ENCODE measurements at places on chromosomes 11 and 22.

GRCh38 chr22:39612811-39613548 lies 42.4 kb downstream of the CACNA1I start:
- no peak for DNase-seq

- DNase-seq: no peak
Observed at GRCh38 chr11:110242746-110243145, 53.7 kb downstream of the RDX start.

DNA sequence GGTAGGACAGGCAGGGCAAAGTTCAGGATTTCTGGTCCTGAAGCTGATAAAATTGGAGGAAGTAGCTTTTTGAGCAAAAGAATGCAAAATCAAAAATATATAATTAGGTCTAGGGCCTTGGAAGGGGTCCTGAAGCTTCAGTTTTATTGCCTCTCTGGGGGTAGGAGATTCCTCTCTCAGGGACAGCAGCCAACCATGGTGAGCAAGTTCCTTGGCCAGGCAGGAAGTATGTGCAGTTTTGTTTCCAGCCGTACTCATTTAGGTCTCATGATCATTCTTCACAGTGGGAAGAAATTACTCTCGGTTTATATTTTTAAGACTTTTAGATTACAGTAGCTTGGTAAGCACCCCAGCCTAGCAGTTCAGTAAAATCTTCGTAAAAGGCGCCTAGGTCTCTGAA lies 2.9 kb upstream of the RAB38 start:
- DNase-seq: peak; percentile 57

GRCh38 chr11:6686006-6686405 lies 2.9 kb upstream of the MRPL17 start:
- DNase-seq: no peak

DNA sequence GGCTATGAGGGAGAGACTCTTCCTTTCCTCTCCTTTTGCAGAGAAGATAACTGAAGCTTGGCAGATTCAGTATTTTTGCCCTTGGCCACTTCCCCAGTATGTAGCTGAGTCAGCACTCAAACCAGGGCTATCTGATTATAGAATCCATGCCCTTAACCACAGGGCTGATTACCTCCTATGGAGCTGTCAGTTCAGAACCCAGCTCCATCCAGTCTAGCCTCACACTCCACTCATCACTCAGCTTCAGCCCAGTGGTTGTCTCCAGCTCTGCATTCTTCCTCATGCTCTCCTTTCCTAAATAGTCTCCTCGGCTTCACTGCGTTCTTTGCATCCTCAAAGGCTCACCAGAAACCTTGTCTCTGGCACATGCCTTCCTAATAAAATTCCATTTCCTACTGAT lies 151.6 kb upstream of the BLID start:
- DNase-seq: peak; percentile 26

- DNase-seq: peak; percentile 47
Observed at GRCh38 chr22:38766076-38766777, 10.4 kb upstream of the SUN2 start.

DNA sequence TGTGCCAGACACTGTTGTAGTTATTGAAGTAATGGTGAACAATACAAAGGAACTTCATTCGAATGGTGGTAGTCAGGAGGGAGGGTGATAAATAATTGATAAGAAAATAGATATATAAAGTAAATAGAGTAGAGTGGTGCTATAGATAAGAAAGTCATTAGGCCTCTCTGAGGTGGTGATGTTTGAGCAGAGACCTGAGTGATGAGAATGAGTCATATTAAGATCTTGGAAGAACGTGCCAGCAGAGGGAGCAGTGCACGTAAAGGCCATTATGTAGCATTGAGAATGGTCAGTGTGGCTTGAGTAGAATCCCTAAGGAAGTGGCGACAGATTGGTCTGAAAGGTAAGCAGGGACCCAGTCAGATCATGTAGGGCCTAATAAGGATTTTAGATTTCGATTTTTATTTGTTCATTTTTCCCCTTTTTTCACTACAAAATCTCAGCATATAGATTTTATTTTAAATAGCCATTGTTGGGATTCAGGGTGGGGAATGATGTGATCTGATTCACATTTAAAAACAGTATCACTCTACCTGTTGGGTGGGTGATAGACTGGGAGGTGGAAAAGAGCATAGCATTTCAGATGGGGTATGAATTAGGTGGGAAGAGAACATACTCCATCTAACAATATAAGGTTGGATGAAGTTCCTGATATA lies 44.7 kb downstream of the CCDC90B start:
- peak; percentile 72 for DNase-seq

- no peak for DNase-seq
Observed at GRCh38 chr22:40325315-40325714, 21.0 kb upstream of the ADSL start.

GRCh38 chr11:109209572-109209971 lies 212.4 kb upstream of the C11orf87 start:
- DNase-seq: no peak

GRCh38 chr11:67146516-67147226 lies 27.6 kb downstream of the KDM2A start:
- DNase-seq: no peak

- no peak for DNase-seq
Observed at GRCh38 chr11:76778874-76779273, 4.3 kb upstream of the TSKU start.

DNA sequence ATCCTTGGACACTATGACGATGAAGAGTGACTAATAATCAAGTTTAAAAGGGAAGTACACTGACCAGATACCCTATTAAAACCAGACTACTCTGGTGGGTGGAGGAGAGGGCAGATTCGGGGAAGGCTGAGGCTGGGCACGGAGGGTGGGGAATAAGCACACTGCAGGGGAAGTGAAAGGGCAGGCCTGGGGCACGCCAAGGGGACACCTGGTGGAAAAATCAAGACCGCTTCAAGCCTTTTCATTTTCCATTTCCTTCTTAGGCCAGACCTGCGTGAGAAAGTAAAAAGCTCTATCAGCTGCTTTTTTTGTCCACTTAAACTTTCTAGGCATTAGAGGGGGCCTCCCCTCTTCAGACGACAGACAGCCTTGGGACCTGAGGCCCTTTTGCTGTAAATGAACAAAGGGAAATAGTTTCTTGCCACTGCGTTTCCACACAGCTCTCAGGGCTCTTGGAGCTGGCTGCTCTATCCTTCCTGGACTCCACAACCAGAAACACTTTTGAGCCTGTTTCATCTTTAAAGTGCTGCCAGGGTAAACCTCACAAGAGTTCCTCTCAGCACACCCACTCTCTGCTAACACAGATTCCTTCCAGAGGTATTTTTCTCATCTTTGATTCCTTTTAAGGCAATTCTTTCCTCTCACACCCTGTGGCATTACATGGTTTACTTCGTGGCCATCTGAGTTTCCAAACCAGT lies 25.0 kb upstream of the SERPIND1 start:
- DNase-seq: peak; percentile 63

GRCh38 chr22:42648368-42649245 lies 585 bp downstream of the CYB5R3 start:
- peak; percentile 37 for DNase-seq

GRCh38 chr11:10532526-10532925 lies 8.5 kb downstream of the RNF141 start:
- no peak for DNase-seq

DNA sequence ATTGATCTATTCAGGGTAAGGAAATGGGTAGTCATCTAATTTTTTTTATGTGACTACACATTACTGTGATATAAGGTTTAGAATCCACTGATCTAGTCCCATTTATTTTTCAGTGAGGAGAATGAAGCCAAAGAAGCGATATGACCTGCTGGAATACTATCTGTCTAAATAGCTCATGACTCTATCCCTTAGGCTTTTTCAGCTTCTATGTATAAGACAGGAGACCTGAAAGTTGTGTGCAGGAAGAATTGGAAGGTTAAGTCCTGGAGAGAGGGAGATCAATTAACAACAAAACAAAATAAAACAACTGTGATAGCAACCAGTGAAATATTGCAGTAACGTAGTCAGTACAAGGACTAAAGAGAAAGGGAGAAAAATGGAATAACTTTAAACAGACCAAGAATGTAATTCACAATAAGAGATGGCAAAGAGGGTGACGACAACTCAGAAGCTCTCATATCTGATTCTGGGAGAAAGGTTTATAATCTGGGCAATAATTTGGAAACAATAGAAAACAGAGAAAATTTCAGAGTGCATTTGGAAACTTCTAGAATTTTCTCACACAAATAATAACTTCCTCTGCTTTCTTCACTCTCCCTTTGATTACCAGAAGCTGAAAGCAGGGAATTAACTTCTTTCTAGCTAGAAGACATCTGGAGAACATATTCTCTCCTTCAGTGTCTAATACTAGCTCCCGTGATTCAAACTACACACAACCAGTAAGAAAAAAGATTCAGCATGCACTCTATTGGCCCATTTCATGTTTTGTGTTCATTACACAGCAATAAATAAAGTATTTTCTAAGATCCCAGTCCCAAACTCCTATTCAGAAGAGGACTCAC lies 19.2 kb upstream of the CASP12 start:
- no peak for DNase-seq

DNA sequence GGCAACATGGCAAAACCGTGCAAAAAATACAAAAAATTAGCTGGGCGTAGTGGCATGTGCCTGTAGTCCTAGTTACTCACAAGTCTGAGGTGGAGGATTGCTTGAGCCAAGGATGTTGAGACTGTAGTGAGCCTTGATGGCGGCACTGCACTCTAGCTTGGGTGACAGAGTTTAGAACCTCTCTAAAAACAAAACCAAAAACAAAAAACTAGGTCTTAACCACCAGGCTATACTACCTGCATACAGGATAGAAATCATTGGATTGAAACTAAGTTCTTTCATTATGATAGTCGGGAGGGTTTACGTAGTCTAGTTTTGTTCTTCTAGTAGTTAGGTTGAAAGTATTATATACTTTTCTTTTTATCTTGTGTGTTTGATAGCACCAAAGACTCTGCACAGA lies 5.8 kb downstream of the RNF214 start:
- no peak for DNase-seq

GRCh38 chr22:46121079-46121478 lies 29.2 kb upstream of the PPARA start:
- no peak for DNase-seq

- DNase-seq: no peak
Observed at GRCh38 chr11:75279273-75279672, 38.7 kb downstream of the TPBGL start.

DNA sequence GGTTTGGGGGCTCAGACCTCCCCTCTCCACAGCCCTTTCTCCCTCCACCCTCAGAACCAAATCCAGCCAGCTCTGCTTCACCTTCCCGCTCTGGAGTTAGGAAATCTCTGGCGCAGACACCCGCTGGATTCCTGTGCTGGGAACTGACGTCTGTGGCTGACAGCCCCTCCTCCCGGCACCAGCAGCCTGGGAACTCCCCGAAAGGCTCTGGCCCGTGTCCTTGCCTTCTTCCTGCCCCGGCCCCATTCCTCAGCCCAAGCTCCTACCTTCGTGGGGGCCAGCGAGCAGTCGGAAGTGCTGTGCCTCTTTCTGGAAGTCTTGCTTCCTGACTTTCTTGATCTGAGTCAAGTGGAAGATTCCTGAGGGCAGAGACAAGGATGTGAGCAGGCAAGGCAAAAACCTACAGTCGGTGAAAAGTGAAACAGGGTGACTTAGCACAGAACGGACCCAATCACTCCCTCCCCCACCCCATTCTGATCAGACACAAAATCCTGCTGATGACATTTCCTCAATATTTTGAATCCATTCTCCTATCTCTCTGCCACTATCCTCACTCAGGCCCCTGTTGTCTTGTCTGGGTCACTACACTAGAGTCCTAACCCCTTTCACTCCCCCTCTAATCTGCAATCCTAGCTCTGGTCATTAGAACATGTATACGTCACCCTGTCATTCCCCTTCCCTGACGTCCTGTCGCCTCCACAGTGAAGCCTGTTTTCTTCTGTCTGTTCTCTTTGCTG lies 34.1 kb downstream of the CHRDL2 start:
- peak; percentile 74 for DNase-seq

GRCh38 chr11:74397501-74398243 lies 561 bp downstream of the PGM2L1 start:
- peak; percentile 68 for DNase-seq

DNA sequence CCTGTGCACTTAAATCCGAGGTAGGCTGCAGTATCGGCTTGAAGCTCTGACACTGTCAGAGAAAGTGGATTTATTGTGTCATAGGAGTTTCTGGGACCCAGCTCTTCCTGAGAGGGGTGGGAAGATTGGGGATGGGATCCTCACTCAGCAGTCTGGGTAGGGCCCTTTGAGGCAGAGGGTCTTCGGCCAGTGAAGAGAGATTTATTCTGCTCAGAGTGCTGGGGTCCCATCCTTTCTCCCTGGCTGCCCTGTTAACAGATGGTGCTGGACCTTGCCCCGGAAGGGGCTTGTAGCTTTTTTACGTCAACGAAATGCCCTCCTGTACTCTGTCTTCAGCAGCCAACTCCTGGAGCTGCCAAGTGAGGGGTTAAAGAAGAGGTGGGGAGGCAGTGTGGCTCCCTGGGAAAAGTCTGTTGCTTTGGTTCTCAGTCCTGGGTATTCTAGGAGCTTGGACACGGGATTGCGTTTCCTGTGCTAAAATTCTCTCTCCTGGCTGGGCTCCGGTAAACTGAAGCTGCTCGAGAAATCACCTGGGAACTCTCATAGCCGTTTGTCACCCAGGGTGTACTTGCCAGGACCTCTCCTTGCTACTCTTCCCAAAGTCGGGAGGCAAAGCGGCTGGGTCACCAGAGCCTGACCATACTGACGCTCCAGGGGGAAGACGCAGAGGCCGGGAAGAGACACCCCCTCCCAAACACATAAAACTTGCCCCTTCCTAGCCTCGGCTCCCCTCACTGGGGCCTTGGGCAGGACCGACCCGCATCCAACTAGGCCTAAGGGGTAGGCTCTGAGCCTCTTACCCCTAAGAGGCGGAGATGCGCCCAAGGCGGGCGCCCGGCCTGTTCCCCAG lies 806 bp upstream of the SMDT1 start:
- DNase-seq: peak; percentile 7

DNA sequence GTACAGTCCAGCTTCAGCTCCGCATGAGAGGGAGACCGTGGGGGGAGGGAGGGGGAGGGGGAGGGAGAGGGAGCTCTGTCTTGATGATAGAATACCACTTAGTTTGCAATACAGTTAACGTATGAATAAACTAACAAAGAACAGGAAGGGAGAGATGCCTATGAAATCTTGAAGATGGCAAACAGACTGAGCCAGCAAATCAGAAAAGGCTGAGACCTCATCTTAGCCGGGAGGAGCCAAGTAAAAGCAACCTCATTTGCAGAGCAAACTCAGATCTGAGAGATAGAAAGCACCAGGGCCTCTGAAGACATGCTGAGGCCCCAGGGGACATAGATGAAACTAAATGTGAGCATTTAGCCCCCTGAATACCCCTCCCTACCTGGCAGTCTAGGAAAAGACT lies 23.0 kb downstream of the APLP2 start:
- no peak for DNase-seq

DNA sequence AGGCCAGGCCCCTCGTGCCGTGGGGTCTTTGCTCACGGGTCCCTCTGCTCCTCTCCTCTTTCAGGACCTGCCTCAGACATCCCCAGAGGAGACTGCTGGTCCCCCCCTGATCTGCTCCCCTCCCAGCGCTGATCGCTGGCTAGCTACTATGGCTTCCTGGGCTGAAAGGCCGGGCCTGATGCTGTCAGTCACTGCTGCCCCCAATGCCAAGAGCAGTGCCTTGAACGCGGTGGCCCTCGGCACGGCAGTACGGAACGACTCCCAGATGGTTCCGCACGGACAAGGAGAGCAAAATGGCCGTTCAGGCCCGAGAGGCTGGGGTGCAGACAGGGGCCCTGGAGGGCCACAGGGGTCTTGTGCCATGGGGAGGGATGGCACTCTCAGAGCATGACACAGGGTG lies 21.5 kb downstream of the SULT4A1 start:
- no peak for DNase-seq

- no peak for DNase-seq
Observed at GRCh38 chr22:26740253-26740652, 82.9 kb downstream of the MIAT start.
